ENCODE measurements at places on chromosomes 16 and 17.
A peak's percentile ranks its signal among the peaks of the same experiment; 100 is the strongest.

DNA sequence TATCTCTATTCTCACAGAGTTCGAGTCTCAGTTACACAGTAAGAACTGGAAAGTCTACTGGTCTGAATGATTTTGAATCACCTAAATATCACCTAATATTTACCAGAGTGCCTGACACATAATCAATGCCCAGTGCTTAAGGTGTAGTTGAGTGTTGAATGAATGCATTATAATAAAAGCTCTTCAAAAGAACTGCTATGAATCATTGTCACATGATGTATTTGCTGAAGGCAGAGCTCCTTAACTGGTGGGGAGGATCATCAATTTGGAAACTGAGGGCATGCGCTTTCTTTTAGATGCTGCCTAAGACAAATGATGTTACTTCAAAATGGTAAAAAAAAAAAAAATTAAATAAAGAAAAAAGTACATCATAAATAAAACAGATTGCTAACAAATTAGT, 359.4 kb upstream of the KIF2B start:
- no peak for DNase-seq

- peak; percentile 89 for DNase-seq
These were observed at the start of gene VKORC1 for GRCh38 chr16:31094424-31095120. TSS of gene VKORC1 (minus strand) at chr16:31094797. CDS start at chr16:31094729, 68 bp downstream.

- DNase-seq: no peak
These were observed 26.3 kb downstream of the NFE2L1 start for GRCh38 chr17:48074322-48075081.

- DNase-seq: no peak
These were observed 2.3 kb downstream of the COPRS start for GRCh38 chr17:31856750-31857149.

DNA sequence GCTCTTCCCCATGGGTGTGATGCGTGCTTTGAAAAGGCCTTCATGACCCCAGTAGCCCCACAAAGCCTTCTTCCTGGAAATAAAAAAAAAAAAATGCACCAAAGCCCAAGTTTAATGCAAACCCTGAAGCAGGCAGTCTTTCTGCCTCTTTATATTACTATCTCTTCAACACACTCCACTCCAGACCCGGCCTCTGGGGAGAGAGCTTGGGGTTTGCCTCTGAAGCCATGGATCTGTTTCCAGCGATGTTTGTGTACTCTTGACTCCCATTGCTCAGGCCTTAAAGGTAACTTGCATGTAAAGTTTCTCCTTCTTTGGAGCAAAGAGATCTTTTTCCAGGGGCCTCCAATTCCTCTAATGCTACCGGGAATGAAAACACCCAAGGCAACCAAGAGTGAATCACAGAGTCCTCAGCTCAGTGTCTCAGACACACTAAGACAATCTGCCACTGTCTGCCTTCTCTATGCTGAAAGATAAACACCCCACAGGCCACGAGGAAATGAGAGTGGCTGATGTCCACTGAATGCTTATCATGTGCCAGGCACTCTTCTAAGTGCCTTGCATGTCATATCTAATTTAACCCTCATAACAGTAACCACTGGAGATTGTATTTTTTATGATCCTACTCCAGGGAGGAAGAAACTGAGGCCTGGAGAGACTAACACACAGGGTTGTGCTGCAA, 56.4 kb upstream of the AKTIP start:
- no peak for DNase-seq

DNA sequence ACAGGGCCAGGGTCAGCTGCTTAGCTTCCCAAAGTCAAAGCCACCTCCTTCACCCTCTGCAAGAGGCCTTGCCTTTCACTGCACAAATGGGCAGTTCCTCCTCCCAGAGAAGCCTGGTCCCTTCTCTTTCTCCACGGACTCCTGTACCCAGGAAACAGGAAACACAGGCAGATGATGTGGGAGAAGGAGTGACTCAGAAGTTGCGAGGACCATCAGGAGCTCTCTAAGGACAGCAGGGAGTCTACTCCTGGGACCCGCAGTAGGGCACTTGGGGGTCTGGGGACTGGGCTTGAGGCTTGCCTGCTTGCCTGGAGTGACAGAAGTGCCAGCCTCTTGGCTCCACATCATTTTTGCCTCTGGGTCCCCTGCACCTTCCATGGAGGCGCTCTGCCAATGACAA, 47.4 kb upstream of the KSR1 start:
- no peak for DNase-seq

GRCh38 chr17:57747221-57748017, 2.3 kb upstream of the CCDC182 start:
- DNase-seq: peak; percentile 50

All from NCI-H2107 (cell line).